ENCODE measurements at places on chromosomes 5 and 9.

GRCh38 chr5:51567636-51568035 is 184.4 kb downstream of the ISL1 start:
- no peak for DNase-seq

- no peak for DNase-seq
Measured at GRCh38 chr9:105994970-105995369, 300.6 kb downstream of the TMEM38B start.

DNA sequence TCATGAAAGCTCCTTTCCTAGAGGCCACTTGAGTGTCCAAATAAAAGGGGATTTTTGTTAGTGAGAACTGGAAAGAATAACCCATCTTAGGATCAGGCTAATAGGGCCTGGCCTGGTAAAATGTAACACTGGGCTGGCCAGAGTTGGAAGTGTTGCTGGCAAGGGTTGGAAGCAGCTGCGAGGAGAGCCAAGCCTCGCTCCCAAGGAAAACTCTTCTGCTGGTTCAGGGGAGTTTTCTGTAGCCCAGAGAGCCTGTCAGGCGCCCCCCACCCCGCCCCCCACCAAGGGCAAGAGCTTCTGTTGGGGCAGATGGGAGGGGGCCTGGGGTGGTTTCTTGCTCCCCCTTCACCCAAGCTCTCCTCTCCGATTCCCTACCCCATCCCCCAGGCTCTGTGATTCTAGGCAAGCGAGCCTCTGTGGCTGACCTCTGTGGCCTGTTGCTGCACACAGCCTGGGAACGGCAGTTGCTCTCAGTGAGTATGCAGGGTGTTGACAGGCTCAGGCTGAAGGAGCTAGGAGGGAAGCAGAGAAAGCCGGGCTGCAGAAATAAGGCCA is 547.8 kb downstream of the CCDC171 start:
- no peak for DNase-seq

DNA sequence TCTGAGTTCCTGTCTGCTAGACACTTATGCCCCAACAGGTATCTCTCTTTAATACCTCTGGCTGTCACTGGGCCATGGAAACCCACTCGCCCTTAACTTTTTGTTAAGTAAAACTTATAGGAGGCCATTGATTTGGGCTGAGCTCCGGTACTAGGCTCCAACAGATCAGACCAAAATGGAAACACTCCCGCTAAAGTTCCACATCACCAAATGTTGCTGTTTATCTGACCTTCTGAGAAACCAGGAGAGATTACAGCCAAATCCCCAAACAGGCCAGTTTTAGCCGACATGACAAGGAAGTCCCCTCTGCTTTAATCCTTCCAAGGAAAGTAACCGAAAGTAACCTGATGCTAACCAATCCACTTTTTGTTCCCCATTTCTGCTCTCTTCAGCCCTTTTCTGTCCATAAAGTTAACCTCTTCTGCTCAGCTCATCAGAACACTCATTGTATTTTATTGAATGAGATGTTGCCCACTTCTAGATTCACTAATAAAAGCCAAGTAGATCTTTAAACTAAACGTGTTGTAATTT is 115.2 kb upstream of the LHFPL2 start:
- DNase-seq, result no peak

DNA sequence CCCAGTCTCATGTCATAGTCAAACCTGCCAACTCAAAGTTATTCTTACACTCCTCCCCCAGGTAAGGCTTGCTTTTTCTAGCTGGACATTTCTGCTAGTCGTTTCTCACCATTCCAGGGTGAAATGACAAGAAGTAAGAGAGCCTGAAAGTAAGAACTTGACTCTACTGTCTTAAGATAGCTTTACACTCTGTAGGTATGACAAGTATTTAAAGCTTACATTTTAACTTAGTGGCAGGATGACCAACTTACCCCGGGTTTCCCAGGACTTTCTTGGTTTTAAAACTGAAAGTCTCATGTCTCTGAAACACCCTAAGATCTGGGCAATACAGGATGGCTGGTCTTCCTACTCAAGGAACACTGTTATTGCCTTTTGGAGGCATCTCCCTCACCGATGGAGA is 67.5 kb upstream of the PIK3R1 start:
- no peak for DNase-seq

- DNase-seq, result no peak
Measured at GRCh38 chr5:33969572-33970452, 14.7 kb downstream of the SLC45A2 start.

GRCh38 chr5:42397267-42397666 is 26.0 kb upstream of the GHR start:
- DNase-seq, result no peak

- DNase-seq, result no peak
Measured at GRCh38 chr9:81396528-81396927, 292.8 kb downstream of the TLE1 start.

- peak; percentile 30 for DNase-seq
Measured at GRCh38 chr9:18396102-18396728, 77.7 kb upstream of the ADAMTSL1 start.

- no peak for DNase-seq
Measured at GRCh38 chr9:88828492-88828974, 162.7 kb upstream of the S1PR3 start.

- no peak for DNase-seq
Measured at GRCh38 chr5:147439254-147439653, 70.6 kb downstream of the DPYSL3 start.

DNA sequence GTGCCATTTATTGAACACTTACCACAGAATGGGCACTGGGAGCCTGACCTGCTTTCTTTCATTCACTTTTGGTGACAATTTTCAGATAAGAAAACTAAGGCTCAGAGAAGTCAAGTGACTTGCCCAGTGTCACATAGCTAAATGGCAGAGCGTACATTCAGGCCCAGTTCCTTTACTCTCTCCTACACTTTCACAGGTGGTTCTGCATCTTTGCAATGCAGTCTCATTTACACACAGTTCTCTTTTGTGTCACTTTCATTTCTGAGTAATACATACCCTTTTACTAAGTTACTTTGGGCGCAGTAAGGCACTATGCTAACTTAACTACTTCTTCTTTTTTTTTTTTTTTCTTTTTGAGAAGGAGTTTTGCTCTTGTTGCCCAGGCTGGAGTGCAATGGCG is 8.3 kb downstream of the NFIL3 start:
- no peak for DNase-seq

- DNase-seq, result no peak
Measured at GRCh38 chr5:146706321-146706972, 172.1 kb downstream of the PPP2R2B start.

DNA sequence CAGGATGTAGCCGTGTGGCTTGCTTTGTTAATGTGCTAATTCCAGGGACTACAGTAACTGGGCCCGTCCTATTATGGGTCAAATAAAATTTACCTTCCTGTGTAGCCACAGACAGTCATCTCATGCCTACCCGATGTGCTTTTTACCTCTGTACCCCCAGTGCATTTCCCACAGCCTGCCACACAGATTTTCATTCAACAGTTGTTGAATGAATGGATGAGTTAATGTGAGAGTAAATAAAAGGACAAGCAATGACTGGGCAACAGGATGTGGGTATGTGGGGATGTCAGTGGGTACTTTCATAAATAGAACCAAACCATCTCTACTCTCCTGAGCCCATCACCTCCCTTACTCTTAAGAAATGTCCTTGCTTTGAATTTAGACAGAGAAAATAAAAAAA is 441.2 kb upstream of the ZNF462 start:
- DNase-seq, result no peak

GRCh38 chr5:78295035-78295961 is 800 bp upstream of the AP3B1 start:
- peak; percentile 30 for DNase-seq

GRCh38 chr5:91591076-91591475 is 208.0 kb upstream of the ARRDC3 start:
- DNase-seq, result no peak

Measured in COR-L47 (cell line).